Right renal cortex interstitium (tissue), 3 donors: ENCODE measurements at places on chromosomes 6 and 20.

DNA sequence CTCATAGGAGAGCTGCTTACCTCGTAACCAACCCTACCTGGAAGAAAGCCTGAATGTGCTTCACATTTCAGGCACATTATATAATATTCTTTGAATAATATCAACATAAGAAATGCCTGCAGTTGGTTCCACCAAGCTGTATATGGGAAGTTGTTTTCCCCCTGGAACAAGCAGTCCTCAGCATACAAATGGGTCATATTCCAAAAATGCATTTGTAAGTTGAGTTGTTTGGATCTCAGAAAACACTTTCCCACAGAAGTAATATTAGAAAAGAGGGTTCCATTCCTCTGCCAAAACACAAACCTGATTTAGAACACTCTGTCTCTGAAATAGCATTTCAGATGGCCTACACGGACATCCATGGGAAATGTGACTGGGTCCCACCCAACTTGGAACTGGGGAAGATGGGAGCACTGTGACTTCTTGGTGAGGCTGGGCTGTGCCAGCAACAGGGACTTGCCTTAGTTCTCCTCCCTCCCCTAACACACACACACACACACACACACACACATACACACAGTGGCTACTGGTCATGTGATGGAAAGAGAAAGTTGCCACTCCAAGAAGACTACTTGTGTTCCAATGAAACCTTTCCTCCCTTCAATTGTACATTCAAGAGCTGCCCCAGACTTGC is 11.4 kb upstream of the RCAN2 start:
- DNase-seq: no peak

GRCh38 chr6:51901766-51902764 is 185.3 kb downstream of the PKHD1 start:
- DNase-seq: no peak

DNA sequence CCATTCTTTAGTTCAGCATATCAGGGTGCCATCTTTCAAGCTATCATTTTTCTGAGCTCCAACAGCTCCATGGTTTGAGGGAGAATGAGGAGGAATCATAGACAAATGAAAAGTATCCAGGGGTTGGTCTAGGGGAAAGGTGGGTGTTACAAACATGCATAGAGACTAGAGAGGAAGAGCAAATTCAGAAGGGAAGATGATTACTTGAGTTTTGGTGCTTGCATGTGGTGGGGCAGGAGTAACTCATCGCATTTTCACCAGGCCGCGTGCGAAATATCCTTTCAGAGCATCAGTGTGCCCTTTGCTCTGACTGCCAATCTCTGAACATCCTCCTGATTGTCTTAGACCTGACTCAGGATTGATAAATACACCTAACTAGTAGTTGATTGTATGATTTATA is 7.7 kb upstream of the BICRAL start:
- no peak for DNase-seq

DNA sequence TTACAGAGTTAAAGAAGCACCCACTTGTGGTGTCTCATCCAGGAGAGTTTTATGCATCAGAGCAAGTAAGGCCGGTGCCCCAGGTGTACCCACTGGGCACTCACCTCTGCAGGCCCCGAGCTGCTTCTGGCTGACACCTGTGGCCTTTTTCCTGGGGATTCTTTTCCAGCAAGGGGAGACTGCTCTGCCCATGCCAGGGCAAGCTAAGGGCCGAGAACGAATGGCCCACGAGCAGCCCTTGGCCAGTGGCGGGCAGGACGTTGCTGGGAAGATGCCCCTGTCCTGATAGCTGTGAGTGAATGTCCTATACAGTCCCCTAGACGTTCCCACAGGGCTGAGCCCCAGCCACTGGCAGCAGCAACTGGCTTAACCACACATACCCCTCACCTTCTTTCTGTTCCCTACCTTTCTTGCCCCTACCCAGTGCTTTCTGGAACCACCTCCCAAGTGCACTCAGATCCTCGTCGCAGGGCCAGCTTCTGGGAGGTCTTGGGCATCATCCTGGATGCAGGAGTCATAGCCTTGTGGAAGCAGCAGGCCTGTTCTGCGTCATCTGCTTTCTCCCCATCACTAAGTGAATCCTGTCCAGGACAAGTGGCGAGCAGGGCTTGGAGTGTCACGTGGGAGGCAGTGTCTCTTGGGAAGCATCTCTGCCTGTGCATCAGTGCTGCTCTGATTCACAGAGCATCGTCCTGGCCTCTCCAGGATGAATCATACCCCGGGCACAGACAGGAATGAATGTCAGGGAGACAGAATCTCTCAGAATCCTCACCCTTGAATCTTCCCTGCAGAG is 32.5 kb downstream of the SYNDIG1 start:
- DNase-seq: no peak

GRCh38 chr20:5570452-5570851 is 179.7 kb upstream of the SHLD1 start:
- DNase-seq: no peak

DNA sequence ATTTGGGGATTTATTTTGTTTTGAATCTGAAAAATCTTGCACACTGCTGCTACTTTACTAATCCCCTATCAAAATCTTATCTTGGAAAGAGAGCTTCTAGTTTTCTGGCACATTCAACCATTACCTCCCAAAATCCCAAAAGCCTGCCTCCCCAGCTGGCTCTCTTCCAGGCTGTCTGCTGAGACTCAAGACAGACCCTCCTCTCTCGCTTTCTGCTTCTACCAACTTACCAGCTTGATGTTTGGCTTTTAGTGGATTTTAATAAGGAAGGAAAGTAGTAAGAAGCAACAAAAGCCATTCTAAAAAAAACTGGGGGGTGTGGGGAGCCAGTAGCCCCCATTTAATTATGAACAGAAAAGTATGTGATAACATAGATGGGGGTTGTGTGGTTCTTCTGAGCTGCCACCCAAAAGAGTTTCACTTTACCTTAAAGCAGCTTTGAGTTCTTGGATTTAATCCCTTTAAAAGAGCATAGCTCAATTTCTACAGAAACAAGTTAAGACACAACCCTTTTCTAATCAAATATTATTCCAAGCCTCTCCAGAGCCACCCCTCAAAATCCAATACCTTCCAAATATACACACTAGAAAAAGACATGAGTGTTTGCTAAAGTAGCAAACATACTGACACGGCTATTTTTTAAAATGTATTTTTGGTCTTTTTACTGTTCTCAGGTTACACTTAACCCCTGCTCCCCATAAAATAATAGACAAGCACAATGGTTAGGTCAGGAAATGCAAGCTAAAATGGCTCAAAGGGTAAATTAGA is 71.7 kb downstream of the ATP9A start:
- no peak for DNase-seq

DNA sequence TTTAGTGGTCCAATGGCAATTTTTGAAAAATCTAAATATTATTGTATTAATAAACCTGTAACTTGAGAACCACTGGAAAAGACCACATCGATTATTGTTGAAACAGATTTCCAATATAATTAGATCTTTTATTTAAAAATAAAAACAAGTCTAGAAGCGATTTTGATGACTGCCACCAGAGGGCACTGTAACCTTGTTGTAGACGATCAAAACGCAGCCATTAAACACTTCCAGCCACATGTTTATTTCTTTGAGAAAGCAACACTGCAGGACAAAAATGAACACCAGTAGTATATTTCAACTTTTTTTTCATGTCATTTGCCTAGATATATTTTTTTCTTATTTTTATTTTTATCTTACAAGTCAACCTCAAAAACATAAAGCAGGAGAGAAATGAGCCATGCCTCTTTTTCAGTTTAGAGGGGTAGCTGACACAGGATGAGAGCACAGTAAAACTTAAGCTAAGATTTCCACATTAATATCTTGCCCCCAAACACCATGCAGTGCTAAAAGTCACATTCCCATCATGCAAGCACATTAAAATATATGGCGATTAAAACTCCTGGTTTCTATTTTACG is 115.4 kb downstream of the OPRM1 start:
- peak; percentile 34 for DNase-seq

- no peak for DNase-seq
These were observed 17.4 kb upstream of the SLCO4A1 start for GRCh38 chr20:62624719-62625453.

DNA sequence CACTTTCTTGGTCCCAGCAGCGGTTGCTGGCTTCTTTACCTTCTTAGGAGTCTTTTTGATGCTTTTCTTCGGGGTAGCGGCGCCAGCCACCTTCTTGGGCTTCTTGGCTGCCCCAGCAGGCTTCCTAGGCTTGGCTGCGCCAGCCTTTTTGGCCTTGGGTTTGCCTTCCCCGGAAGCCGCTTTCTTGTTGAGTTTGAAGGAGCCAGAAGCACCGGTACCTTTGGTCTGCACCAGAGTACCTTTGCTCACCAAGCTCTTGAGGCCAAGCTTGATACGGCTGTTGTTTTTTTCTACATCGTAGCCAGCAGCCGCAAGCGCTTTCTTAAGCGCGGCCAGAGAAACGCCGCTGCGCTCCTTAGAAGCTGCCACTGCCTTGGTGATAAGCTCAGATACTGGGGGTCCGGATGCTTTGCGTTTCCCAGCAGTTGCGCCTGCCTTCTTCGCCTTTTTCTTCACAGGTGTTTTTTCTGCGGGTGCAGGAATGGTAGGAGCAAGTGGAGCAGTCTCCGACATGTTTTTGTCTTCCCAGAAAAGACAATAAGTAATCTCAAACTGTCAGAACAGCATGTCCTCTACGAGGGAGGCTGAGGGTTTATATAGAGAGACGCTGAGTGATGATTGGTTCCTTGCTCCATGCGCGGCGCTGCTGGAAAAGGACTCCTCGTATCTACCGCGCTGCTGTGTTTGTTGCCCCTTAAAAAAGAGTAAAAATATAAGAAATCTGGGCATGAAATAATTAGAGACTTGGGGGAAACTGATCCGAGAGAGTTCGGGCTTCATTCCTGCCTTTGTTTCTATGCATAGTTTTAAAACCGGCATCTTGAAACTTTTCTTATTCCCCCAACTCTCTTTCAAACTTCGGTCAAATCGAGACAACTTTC is 130.3 kb upstream of the BTN3A2 start:
- DNase-seq: peak; percentile 93

- no peak for DNase-seq
These were observed 9.6 kb downstream of the KCNQ5 start for GRCh38 chr6:72631480-72631879.
